Stimulated activated CD8-positive, alpha-beta memory T cell treated with anti-CD3 and anti-CD28 coated beads, Interleukin-15, amount 100 ng/mL, for 48 hours (primary cell): ENCODE measurements at places on chromosomes 16 and 17.

GRCh38 chr17:40068129-40068581, 5.4 kb downstream of the THRA start:
- no peak for DNase-seq

DNA sequence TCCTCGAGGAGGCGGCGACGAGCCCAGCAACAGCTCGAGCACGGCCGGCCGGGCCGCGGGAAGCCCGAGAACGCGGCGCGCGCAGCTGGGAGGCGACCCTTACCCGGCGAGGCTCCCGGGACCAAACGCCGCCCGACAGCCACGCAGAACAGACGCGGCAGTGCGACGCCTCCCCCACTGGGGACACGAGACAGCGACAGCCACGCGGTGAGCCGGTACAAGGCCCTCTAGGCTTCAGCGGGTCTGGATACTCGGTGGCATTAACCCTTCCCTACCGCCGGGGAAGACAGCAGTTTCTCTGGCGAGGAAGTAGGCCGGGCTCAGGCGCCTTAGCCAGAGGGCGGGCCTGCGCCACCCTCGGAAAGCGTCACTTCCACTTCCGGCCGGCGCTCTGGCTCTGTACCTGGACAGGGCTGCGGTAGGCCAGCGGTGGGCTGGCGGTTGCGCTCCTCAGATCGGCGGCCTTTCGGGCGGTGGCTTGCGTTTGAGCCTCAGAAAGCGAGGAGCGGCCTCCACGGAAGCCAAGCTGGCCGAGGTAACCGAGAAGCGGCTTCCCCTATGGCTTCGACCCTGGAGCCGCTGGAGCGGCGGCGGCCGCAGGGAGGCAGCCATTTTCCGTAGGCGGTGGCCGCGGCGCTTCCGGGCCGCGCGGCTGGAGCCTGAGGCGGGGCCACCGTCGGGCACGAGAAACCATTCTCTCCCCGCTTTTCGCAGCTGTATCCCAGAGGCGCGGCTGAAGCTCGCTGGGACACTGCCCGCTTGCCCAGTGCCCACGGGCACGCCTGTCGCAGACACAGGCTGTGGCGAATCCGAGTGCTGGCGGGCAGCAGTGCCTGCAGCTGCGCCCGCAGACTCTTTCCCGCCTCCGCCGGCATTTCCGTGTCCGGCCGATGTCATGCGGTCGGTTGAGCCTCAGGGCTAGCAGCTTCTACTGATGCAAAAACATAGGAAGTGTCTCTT, at the start of the genes TIGD7 and ZNF75A:
Gene TIGD7 (minus strand): TSS at position 322 of the 960 bp plus-strand sequence. CDS start 4,816 bp downstream, outside the sequence.
Gene ZNF75A (plus strand): TSS at position 389 of the 960 bp plus-strand sequence. CDS start 2,932 bp downstream, outside the sequence.
- DNase-seq, result peak; percentile 78

- no peak for DNase-seq
Measured at GRCh38 chr16:15639061-15639568, 3.8 kb downstream of the MARF1 start.

GRCh38 chr17:48247603-48248002, 140.0 kb downstream of the SNX11 start:
- DNase-seq, result no peak

GRCh38 chr17:46883871-46884520, 32.6 kb downstream of the WNT9B start:
- DNase-seq, result no peak

DNA sequence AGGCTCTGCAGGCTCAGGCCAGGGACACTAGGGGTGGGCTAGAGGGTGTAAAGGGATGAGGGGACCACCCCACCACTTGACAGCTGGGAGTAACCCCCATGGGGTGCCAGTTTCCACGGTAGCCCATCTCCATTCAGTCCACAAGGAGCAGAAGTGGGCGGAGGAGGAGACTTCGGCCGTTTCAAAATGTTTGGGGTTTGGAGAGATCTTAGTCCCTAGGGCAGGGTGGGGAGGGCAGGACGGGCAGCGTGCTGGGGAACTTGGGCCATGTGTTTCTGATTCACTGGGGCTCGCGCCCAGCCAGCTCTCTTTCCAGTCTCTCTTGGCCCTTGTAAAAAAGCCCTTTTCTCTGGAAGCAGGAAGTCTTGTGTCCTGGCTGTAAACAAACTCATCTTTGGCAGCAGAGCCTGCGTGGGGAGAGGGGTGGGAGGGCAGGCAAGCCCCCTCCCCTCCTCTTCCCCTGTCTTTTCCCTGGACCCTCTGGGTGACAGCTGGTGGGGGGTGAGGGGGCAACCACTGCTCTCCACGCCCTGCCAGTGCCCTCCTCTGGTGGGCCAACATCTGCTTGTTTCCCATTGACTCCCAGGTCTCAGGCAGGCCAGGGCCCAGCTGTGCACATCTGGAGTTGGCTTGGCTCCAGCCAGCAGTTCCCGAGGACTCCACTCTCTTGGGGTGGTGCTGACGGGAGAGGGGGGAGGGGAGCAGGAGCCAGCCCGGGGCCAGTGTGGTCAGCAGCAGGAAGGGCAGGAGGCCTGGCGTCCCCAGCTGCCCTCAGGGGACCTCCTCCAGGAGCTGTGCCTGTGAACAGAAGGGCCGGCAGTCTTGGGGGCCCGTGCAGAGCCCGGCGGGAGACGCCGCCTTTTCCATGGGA, 8.1 kb downstream of the CYGB start:
- no peak for DNase-seq

DNA sequence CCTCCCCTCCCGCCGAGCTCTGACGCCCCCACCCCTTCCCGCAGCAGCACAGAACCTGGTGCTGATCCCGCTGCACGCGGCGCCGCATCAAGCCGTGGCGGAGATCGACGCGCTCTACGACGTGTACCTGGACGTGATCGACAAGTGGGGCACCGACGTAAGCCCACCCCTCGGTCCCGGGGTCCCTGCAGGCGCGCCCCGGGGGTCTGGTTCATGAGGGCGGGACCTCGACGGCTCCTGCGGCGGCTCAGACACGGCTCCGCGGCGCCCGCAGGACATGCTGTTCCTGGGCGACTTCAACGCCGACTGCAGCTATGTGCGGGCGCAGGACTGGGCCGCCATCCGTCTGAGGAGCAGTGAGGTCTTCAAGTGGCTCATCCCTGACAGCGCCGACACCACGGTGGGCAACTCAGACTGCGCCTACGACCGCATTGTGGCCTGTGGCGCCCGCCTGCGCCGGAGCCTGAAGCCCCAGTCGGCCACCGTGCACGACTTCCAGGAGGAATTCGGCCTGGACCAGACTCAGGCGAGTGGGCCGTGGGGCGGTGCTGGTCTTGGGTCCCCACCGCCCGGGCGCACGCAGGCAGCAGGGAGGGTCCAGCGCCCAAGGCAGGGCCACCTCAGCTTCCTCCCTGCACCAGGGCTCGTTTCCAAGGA, 1.4 kb downstream of the DNASE1L2 start:
- no peak for DNase-seq

DNA sequence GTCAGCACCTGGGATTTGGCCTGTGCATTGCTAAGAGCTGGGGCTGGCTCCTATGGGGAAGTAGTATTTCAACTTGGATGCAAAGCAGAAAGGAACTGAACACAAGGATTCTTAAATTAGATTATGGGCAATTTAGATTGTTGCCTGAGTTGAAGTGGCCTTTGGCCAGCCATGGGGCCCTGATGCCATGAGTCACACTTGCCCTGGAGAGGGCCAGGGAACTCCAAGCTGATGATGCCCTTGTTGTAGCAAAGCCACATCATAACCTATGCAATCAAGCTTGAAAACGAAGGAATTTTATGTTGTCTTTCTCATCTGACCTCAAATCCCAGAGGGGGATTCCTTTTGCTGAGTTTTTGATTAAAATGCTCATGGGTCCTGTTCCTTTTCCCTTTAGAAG, 3.9 kb upstream of the SPATA32 start:
- no peak for DNase-seq

- DNase-seq, result no peak
Measured at GRCh38 chr17:38330941-38331411, 12.8 kb downstream of the GPR179 start.
